Activated CD4-positive, alpha-beta T cell treated with anti-CD3 and anti-CD28 coated beads, Interleukin-2, amount 10 ng/mL, durations not matched to agents 7 days and 5 days (primary cell): ENCODE measurements at places on chromosomes 4 and X. TPM values are rescaled to one million over a fixed set of nuclear protein-coding genes. Genes with fewer than 3 reads are reported as not detected.

DNA sequence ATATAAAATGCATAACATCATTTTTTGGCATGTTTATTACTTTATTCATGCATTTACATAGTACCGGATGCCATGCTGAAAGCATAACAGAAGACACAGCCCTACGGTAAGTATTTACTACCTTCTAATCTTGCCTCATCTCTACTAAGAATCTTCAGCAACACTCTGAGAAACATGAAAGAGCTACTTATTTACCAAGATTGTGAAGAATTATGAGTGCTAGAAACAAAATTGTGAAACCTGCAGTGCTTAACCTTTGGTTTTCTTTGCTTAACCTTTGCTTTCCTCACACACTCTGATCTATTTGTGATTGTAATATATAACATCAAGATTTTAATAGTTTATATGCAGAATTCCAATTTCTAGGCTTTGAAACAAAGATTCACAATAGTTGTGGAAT is 7.4 kb downstream of the ANTXR2 start:
- no peak overlapping the region for H3K27ac ChIP-seq
- H3K27me3 ChIP-seq: no peaks in the 10 kb centered on the region
- H3K4me3 ChIP-seq: no peak overlapping the region
- H3K36me3 ChIP-seq: peaks cover 55% of the 10 kb centered on the region
- peaks cover 32% of the 10 kb centered on the region for H3K4me1 ChIP-seq

DNA sequence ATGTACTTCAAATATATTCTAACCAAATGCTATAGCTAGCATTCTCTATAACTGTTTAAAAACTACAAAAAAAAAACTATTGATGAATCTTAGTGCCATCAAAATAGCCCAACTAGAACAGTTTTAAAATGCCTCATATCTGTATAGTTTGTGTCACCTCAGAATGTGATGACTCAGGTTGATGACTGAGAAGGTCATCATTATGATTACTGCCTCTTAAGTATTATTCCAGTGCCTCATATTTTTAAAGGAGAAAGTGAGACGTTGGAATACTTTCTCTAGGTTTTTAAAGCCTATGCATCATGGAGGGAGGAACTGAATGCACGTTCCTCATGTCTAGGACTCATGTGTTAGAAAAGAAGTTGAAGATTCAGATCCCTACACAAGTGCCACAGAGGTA is 88.2 kb downstream of the TMA16 start:
- DNase-seq: no peak
- H3K4me3 ChIP-seq: no peak overlapping the region
- H3K4me1 ChIP-seq: no peaks in the 10 kb centered on the region
- H3K27ac ChIP-seq: no peak overlapping the region

DNA sequence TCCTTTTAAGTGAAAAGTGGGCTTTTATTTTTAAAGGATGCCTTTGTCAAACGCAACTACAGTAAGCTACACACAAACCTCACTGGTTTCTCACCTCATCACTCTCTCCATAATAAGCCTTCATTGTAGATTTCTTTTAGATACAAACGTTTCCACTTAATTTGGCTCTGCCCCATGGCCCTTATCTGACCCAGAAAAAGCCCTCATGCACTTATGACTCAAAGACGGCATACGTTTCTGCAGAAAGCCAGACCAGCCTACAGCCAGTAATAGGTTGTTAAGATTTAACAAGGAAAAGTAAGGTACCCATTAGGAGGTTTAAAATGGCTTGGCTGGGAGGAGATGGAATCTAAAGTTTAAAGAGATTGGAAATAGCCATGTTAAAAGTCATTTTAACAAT is 914.6 kb upstream of the INTU start:
- DNase-seq: no peak
- H3K27ac ChIP-seq: no peak overlapping the region
- H3K4me3 ChIP-seq: no peak overlapping the region
- H3K4me1 ChIP-seq: no peaks in the 10 kb centered on the region
- H3K27me3 ChIP-seq: no peaks in the 10 kb centered on the region

The CFAP47 gene
- total RNA-seq: not detected

The TRPC3 gene
- total RNA-seq: 0.94 TPM

GRCh38 chr4:109156356-109156755 is 146.1 kb downstream of the COL25A1 start:
- H3K36me3 ChIP-seq: no peaks in the 10 kb centered on the region
- no peak overlapping the region for H3K27ac ChIP-seq
- no peak for DNase-seq
- H3K27me3 ChIP-seq: peaks cover 28% of the 10 kb centered on the region
- H3K4me1 ChIP-seq: no peaks in the 10 kb centered on the region

DNA sequence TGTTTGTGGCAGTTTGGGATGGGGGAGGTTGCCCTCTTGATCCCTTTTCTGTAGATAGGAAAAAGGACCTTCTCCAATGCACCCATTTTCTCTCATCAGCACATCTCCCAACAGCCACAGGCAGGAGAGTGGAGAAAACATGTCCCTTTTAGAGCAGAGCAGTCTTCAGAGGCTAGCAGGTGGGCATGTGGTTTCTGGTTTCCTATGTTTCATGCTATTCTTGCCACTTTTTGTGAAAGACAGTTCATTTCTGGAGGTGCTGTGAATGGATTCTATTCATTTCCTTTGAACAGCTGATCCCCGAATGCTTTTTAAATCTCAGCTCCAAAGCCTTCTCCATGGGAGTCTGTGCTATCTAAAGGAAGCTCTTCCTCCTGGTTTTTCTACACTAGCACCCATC is 18.9 kb downstream of the RASL11B start:
- H3K4me3 ChIP-seq: no peak overlapping the region
- H3K27ac ChIP-seq: no peak overlapping the region
- peaks cover 8% of the 10 kb centered on the region for H3K4me1 ChIP-seq
- peaks cover 6% of the 10 kb centered on the region for H3K36me3 ChIP-seq
- H3K27me3 ChIP-seq: no peaks in the 10 kb centered on the region

The PF4V1 gene
- not detected for total RNA-seq

The BTK gene
- total RNA-seq: not detected

GRCh38 chrX:112512509-112512908 is 167.2 kb downstream of the LHFPL1 start:
- no peaks in the 10 kb centered on the region for H3K4me1 ChIP-seq
- no peak for DNase-seq
- no peaks in the 10 kb centered on the region for H3K27me3 ChIP-seq
- H3K27ac ChIP-seq: no peak overlapping the region
- H3K4me3 ChIP-seq: no peak overlapping the region

- no peaks in the 10 kb centered on the region for H3K36me3 ChIP-seq
- no peak for DNase-seq
- H3K27ac ChIP-seq: no peak overlapping the region
- no peaks in the 10 kb centered on the region for H3K27me3 ChIP-seq
- H3K4me1 ChIP-seq: no peaks in the 10 kb centered on the region
- H3K4me3 ChIP-seq: no peak overlapping the region
Observed at GRCh38 chr4:132502096-132502552, 647.0 kb upstream of the PCDH10 start.

The DCAF4L1 gene
- 0.07 TPM for total RNA-seq

DNA sequence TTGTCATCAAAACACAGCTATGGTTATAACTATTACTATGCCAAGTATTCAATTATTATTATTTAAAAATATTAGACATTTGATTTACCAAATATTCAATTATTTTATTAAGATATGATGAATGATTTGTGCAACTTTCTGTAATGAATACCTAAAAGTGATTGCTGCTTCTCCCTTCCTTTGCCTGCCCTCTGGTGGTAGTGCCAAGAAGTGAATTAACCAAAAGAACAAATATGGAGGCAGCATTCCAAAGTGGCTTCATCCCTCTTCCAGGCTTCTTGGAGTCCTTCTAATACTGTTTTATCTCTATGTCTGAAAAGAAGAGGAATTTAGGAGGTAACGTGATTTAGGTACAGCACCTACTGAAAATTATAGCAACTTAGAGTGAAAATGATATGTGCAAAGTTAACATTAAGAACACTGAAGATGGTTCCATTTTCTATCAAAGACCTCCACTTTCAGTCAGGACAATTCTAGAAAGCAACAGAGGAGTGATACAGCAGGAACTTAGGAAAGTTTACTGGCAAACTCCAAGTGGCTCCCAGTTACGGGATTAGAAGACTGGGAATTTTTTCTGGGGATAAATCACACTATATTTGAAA is 43.0 kb downstream of the ENPEP start:
- H3K36me3 ChIP-seq: no peaks in the 10 kb centered on the region
- peaks cover 14% of the 10 kb centered on the region for H3K4me1 ChIP-seq
- H3K27ac ChIP-seq: no peak overlapping the region
- peaks cover 24% of the 10 kb centered on the region for H3K27me3 ChIP-seq

DNA sequence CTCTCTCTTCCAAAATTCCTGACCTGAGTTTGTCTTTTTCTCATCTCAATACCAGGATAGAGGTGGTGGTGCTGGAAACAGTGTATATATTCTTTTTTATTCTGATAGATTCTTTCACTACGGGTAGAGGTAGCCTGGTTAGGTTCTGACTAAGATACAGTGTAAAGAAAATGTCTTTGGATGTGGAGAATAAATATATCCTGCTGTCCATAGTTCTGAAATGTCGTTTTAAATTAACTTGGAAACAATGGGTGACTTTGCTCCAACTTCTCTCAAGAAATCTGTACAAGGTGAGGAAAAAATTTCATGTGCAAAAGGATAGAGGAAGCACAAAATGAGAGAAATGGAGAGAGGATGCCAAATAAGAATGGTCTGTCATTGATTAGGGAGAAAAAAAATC is 546.1 kb downstream of the GBA3 start:
- no peak overlapping the region for H3K27ac ChIP-seq
- H3K36me3 ChIP-seq: no peaks in the 10 kb centered on the region
- H3K27me3 ChIP-seq: no peaks in the 10 kb centered on the region
- H3K4me3 ChIP-seq: no peak overlapping the region
- DNase-seq: no peak

The RASGEF1B gene
- 2.7 TPM for total RNA-seq

The F9 gene
- total RNA-seq: not detected

DNA sequence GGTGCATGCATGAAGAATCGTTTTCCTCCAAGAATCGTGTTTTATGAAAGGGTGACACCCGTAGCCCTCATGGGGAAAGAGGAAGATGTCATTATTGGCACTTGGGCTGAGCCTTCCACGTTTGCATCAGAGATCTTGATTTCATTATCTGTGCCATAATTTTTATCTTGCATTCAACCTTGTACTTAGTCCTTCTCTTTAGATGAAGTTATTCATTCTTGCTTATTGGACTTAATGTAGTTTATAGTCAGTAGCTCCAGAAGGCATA is 66.8 kb downstream of the GAB1 start:
- no peak for DNase-seq
- peaks cover 13% of the 10 kb centered on the region for H3K4me1 ChIP-seq
- H3K36me3 ChIP-seq: no peaks in the 10 kb centered on the region
- H3K4me3 ChIP-seq: no peak overlapping the region
- no peak overlapping the region for H3K27ac ChIP-seq
- H3K27me3 ChIP-seq: no peaks in the 10 kb centered on the region

- H3K36me3 ChIP-seq: peaks cover 34% of the 10 kb centered on the region
- no peak for DNase-seq
- H3K27me3 ChIP-seq: no peaks in the 10 kb centered on the region
Observed at GRCh38 chr4:75786938-75787337, 62.6 kb downstream of the USO1 start.

- H3K27me3 ChIP-seq: no peaks in the 10 kb centered on the region
- no peaks in the 10 kb centered on the region for H3K4me1 ChIP-seq
- no peak overlapping the region for H3K4me3 ChIP-seq
- no peak for DNase-seq
- H3K27ac ChIP-seq: no peak overlapping the region
Observed at GRCh38 chr4:140971077-140971792, 162.0 kb downstream of the RNF150 start.

DNA sequence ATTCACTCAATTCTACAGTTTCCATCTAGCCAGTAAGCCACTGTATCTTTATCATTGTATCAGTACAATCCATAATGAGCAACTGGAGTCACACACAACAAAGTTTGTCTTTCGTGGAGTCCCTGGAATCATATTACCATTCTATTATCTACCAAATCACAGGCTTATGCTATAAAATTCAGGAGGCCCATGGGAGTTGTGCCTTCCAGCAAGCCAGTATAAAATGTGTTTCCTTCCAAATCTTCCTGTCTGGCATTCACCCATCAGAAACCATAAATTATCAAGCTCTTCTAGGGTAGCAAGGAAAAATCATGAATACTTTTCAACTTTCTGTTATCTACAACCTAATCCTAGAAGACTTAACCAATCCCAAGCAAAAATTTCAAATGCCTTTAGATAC is 1383.3 kb upstream of the PCDH7 start:
- no peak overlapping the region for H3K4me3 ChIP-seq
- no peaks in the 10 kb centered on the region for H3K27me3 ChIP-seq
- H3K27ac ChIP-seq: no peak overlapping the region
- no peaks in the 10 kb centered on the region for H3K4me1 ChIP-seq

The PRRG3 gene
- not detected for total RNA-seq

DNA sequence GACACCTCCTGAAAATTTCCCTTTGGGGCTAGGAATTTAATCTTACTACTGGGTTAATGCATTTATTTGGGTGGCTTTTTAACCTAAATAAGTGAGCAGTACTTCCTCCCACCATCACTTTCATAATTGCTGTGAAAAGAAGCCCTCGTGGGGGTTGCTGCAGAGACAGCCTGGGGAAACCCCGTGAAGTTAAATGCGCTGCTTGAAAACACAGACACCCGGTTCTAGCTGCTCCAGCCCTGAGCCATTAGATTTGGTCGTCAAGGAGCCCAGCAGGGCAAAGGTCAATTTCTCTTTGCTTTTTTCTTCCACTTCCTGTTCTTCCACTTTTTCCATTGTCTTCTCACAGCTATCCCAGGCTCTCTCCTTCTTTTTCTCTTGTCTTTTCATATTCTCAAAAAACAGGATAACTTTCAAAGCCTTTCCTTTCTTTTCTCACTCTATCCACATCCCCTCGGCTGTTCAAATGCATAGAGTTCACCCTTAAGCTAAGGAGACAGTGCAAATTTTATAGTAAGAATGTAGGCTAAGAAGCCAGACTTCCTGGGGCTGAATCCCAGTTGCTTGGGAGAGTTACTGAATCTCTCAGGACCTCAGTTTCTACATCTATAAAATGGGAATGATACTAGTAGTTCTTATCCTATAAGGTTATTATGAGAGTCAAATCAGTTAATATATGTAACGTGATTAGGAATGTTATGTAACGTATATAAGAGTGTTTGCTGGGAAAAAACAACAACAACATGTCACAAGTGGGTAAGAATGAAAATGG is 91.5 kb upstream of the ZNF827 start:
- peaks cover 9% of the 10 kb centered on the region for H3K4me1 ChIP-seq
- no peak for DNase-seq

GRCh38 chrX:150212672-150213480 is 150.2 kb upstream of the MAMLD1 start:
- no peaks in the 10 kb centered on the region for H3K4me1 ChIP-seq
- H3K4me3 ChIP-seq: no peak overlapping the region
- H3K36me3 ChIP-seq: no peaks in the 10 kb centered on the region
- no peak for DNase-seq

GRCh38 chrX:57447856-57448255 is 144.0 kb upstream of the ZXDB start:
- no peaks in the 10 kb centered on the region for H3K4me1 ChIP-seq
- DNase-seq: no peak
- no peaks in the 10 kb centered on the region for H3K36me3 ChIP-seq
- no peaks in the 10 kb centered on the region for H3K27me3 ChIP-seq

GRCh38 chrX:131923614-131924250 is 99.4 kb upstream of the STK26 start:
- no peak for DNase-seq
- H3K36me3 ChIP-seq: no peaks in the 10 kb centered on the region
- H3K27me3 ChIP-seq: no peaks in the 10 kb centered on the region
- no peaks in the 10 kb centered on the region for H3K4me1 ChIP-seq
